NCI-H1417 treated with DMSO at 0.1 percent for 48 hours (cell line): ENCODE measurements at places on chromosomes 3 and 15.

GRCh38 chr3:2099028-2099671, 484 bp downstream of the CNTN4 start:
- no peak for DNase-seq

GRCh38 chr3:150145659-150146058, 175.0 kb upstream of the PFN2 start:
- DNase-seq = no peak

- no peak for DNase-seq
Observed at GRCh38 chr3:73549051-73549600, 75.6 kb downstream of the PDZRN3 start.

GRCh38 chr3:4438296-4438695, 28.8 kb downstream of the SUMF1 start:
- DNase-seq = no peak

- DNase-seq = no peak
Observed at GRCh38 chr15:64046421-64047153, at the start of gene DAPK2. TSS of gene DAPK2 (minus strand) at chr15:64046485. CDS start at chr15:64040261, 6,224 bp downstream.

GRCh38 chr3:182962166-182962565, 18.2 kb downstream of the DCUN1D1 start:
- DNase-seq = no peak

- DNase-seq = no peak
Observed at GRCh38 chr3:196794467-196794866, 54.8 kb downstream of the PAK2 start.

- DNase-seq = no peak
Observed at GRCh38 chr3:111210003-111210711, 138.5 kb downstream of the NECTIN3 start.

- no peak for DNase-seq
Observed at GRCh38 chr15:37375519-37375918, 275.2 kb upstream of the MEIS2 start.

- DNase-seq = no peak
Observed at GRCh38 chr15:75112848-75113492, 88.7 kb upstream of the C15orf39 start.

- no peak for DNase-seq
Observed at GRCh38 chr15:32721596-32721995, 3.8 kb downstream of the GREM1 start.

DNA sequence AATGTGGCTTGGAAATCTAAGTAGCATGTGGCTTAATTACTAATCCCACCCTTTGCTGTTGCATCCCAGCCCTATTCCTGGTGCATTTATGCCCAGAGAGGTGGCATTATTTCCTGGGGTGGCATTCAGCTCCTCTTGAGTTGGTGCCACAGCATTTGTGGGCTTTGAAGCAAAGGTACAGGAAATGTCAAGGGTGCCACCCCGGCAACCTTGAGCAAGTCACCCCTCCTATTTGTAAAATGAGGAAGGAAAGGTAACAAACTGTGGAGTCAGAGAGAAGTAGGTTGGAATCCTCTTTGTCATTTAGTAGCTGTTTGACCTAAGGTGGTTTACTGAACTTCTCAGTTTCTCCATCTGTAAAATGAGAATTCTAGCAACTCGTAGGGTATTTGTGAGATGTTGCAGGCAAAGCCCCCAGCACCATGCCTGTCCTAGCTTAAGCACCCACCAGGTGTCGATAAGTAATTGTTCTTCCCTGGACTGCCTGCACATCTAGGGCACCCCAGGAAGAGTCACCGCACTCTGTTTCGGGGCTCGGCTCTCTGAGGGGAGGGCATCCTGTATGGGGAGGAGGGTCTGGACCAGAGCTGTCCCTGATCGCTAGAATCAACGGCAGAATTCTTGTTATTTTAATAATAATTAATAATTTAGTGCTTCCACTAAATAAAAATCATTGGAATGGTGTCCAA, 17.1 kb downstream of the ISG20 start:
- DNase-seq = no peak

GRCh38 chr3:64104691-64105111, 81.4 kb upstream of the PSMD6 start:
- DNase-seq = no peak

- no peak for DNase-seq
Observed at GRCh38 chr3:65677486-65678010, 361.2 kb downstream of the MAGI1 start.

- DNase-seq = no peak
Observed at GRCh38 chr15:95470997-95471689, 859.4 kb upstream of the NR2F2 start.

DNA sequence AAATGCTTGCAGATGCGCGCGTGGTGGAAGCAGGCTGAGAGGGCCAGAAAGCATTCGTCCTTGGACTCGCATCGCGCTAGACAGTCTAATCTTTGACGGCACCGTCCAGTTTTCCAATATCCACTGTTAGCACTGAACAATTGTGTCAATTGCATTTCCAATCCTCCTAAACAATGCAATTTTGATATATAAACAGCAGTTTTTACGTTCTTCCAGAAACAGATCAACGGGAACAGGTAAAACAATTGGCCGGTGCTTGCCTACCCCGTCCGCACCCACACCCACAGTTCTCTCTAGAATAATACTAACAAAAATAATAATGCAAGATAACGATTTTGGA, 17.2 kb downstream of the CPN2 start:
- DNase-seq = no peak

DNA sequence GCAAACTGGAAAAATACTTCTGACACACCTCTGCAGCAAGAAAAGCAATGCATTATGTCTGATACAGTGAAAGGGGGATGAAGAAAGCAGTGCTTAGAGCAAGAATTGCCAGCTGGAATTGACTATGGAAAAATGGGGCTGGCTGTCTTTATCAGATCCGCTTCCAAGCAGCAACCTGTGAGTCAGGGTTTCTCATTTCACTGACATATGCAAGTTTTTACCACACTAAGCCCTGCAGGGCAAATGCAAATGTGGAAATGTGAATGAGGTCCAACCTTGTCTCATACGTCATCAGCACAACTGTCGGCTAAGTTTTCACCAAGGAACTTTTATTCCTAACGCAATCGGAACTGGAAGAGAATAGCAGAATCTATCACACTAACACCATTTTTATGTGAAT, 172.5 kb upstream of the GADL1 start:
- DNase-seq = no peak

GRCh38 chr3:194396859-194397756, 2.0 kb downstream of the GP5 start:
- no peak for DNase-seq

- DNase-seq = no peak
Observed at GRCh38 chr15:72554471-72555425, 80.6 kb downstream of the ARIH1 start.

GRCh38 chr3:31953091-31953490, 28.0 kb downstream of the OSBPL10 start:
- no peak for DNase-seq

GRCh38 chr3:145094355-145094941, 1066.5 kb downstream of the PLOD2 start:
- DNase-seq = no peak

GRCh38 chr3:112633757-112634156, 7.2 kb downstream of the CCDC80 start:
- no peak for DNase-seq

DNA sequence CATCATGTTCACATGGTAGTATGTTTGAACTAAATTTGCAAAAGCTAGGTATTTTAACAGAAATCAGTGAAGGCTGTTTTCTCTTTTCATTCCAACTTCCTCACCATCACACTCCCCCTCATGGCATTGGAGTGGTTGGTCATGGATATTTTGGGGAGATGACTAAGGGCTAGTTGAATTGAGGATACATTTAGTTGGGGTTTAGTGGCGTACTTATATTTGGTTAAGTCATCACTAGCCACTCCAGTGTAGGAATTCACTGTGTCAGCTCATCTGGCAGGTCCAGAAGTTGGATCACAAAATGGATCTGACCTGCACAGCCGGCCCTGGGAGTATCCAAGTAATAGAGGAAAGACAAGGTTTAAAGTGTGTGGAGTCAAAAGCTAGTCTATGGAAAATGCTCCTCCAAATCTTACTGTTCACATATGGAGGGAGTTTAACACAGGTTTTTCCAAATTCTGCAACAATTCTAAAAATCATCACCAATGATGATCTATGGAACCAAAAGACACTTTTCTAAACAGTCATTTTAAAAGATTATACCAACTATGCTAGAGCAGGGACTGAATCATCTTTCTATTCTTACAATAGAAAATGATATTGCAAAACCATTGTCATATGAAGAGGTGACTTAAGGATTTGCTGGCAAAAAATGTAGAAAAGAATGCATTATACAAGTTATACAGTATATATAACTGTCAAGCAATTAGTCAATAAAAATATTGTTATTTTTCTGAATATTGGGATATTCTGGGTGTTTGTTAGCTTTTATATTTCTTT, 247.8 kb upstream of the PEX5L start:
- DNase-seq = no peak

DNA sequence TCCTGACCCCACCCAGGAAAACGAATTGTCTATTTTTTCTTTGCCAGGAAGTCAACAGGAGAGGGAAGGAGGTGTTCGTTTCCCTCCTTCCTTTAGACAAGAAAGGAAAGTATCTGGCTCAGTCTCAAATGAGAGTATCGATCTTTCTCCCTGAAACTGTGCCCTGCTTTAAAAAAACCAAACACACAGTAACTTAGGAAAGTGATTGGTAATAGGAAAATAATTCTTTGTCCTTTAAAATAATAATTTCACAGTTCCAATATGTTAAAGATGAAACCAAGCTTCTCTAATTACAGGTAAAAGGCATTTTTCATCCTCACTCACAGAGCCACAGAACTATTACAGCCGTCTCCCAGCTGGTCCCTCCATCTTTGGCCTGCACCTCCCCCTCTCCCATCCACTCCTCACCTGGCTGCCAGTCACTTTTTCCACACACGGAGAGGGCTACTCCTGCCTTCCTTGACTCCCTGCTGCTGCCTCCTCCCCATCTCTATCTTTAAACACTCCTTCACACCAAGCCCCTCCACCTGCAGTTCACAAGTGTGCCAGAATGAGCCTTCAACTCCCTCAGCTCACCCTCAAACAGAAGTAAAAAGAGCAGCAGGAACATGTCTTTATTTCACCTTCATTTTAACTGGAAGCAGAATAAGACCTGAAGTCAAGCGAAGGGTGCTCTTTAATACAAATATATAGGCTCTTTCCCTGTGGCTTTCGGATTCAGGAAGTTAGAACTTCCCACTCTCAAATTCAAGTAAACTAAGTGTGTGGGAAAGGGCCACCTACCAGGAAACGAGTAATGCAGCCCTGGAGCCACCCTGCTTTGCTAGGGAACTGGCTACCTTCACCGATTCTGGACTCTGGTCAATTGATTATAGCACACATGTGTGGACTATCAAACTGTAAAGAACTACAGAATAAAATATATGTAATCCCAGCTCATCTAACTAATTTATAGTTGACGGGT, 116.4 kb downstream of the SENP2 start:
- no peak for DNase-seq

DNA sequence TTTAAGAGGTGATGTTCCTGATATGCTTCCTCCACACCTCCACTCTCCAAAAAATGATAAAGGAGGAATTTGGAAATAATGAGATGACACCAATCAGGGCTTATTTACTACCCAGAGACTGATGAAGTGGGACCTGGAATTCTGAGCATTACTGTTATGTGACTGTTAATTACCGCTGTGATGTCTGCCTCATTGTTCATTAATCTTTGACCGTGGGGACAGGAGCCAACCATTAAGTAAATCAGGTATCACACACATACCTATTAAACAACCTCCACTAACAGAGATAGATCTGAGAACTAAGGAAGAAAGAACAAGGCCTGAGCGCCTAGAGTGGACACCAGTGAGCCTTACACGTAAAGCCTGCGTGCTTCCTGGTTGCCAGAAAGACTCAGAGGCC, 37.7 kb downstream of the ABHD5 start:
- no peak for DNase-seq

- no peak for DNase-seq
Observed at GRCh38 chr3:58175437-58176184, 35.2 kb downstream of the DNASE1L3 start.

DNA sequence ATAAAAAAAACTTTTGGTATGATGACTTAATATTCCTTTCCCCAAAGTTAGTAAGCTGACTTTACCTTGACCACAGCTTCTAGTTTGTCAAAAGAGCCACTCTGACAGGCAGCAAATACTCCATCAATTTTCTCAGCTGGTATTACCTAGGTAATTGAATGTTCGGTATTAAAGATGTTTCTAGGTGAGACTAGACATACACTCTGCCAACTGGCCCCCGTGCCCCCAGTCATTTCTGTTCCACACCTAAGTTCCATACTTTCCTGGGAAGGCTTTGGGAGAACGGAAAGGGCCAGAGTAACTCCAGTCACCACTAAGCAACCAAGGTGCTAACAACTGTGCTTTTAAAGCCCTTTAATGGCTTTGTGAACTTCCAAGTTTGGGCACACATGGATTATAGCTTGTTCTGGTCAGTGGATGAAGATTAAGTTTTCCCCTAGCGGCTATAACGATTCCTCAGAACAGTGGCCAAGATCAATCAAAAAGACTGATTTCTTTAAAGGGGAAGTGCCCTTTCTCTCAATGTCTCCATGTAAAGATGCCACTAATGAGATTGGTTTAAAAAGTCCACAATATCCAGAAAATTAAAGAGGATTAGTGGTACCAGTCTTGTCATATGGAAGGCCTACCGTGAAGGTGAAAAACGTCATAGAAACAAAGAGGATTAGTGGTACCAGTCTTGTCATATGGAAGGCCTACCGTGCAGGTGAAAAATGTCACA, 7.0 kb downstream of the EIF4A2 start:
- DNase-seq = no peak

DNA sequence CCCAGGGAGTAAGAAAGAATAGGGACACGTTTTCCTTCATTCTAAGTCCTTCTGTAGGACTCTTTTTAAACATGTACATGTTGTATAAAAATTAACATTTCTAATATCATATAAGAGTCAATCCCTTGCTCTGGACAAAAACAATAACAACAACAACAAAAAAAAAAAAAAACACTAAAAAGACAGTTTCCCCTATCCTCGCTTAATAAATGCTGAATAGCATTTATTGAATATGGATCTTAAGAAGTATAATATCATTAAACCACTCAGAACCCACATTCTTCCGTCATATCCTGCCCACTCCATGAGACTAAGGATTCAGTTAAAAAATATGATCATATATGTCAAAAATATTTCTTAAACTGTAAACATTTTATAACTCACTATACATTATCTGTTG, 145.1 kb downstream of the AQP9 start:
- DNase-seq = no peak

DNA sequence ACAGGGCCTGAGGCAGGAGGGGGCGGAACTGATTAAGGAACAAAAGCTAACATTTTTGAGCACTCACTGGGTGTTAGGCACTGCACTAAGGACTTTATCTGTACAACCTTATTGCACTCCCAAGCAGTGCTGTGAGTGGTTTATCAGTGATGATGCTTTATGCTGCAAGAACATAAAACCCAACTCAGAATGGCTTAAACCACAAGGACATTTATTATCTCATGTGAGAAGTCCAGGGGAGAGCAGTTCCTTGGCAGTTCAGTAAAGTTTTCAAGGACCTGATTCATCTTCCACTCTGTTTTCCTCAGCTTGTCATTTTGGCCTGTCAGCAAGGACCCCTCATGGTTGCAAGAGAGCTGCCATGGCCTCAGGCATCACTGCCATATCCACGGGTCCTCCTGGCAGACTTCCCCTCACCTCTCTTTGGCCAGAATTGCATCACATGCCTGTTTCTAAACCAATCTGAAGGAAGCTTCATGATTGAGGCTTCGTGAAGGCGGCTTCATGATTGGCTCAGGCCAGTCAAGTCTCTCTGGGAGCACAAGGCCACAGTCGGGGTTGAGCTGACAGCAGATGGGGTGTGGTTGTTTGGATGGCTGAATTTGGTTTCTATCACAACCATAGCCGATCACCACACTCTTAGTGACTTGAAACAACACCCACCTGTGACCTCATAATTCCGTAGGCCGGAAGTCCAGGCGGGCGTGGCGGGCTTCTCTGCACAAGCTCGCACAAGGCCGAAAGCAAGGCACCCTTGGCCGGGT, 15.8 kb downstream of the EFCC1 start:
- DNase-seq = no peak
